ENCODE measurements at places on chromosomes 3 and 15.

- no peak for DNase-seq
These were observed 14.7 kb upstream of the AMOTL2 start for GRCh38 chr3:134388788-134389485.

GRCh38 chr15:70324001-70324974, 226.6 kb upstream of the TLE3 start:
- peak; percentile 82 for DNase-seq

- DNase-seq: no peak
These were observed 36.1 kb downstream of the TRAK1 start for GRCh38 chr3:42127226-42127625.

- no peak for DNase-seq
These were observed 25.9 kb upstream of the SPRED1 start for GRCh38 chr15:38226608-38227266.

- no peak for DNase-seq
These were observed 152.6 kb downstream of the GREM1 start for GRCh38 chr15:32870240-32871033.

GRCh38 chr15:89794627-89795241, 18.6 kb downstream of the MESP2 start:
- peak; percentile 34 for DNase-seq

DNA sequence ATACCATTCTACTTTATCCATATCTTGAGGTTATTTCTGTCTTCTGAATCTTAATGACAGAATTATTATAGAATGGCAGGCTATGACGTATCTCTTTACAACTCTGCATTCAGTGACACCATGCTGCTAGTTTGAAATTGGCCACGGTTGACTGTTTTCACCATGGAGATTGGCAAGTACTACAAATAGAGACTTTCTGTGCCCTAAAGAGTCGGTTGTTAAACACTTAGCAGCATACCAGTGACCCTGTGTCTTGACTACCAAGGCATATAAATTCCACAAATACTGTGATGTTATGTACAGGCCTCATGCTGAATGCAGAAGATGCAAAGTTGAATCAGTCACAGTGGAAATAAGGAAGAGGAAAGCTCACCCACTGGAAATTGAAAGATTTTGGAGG, 67.0 kb upstream of the CADPS start:
- DNase-seq: no peak

DNA sequence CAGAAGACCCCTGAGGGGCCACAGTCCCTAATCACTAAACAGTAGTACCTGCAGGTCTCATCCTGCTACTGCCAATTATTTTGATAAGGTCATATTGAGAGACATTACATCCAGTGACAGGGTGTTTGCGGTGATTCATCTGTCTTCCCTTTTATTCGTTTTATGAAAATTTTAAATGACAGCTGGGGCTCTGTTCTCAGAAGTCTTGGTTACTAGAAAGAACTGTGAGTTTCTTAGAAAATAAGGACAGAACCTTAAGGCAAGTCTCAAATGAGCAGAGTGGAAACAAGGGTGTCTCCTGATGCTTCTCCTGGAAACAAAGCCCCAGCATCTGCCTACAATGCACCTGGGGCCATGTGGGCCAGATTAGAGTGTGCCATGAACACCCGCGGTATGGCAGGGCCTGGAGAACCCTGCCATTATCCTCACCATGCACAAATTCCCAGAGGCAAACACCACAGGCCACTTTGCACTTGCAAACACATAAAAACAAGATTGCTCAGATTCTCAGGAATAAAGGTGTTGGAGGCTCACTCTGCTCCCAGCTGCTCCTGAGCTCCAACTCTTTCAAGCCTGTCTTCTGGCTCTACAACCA, 66.3 kb upstream of the IQSEC1 start:
- no peak for DNase-seq

DNA sequence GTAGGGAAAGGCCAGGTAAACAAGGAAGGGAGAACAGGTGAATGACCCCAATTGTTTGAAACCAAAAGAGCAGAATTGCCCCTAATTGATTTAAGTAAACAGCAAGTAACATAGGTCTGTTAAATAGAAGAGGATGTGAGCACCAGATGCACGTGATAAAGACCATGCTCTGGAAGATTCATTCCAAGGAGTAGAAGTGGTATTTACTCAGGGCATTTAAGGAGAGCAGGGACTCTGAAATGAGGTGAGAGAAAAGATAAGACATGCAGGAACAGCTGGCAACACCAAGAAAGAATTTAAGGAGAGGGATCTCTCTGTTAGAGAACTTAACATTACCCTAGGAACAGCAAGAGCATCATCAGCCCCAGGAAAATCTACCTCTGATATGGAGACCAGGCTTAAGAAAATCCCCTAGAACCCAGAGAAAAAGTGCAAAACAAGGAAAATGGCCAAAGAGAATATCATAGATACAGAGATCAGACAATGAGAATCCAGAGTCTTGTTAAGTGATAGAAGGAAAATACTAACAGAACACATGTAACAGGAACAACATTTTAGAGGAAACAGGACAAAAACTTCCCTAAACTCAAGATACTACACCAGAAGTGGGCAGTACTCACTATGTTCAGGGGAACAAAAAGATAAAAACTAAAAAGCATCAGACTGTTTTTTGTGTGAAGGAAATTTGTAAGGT, 6.4 kb downstream of the NUDT16 start:
- no peak for DNase-seq

DNA sequence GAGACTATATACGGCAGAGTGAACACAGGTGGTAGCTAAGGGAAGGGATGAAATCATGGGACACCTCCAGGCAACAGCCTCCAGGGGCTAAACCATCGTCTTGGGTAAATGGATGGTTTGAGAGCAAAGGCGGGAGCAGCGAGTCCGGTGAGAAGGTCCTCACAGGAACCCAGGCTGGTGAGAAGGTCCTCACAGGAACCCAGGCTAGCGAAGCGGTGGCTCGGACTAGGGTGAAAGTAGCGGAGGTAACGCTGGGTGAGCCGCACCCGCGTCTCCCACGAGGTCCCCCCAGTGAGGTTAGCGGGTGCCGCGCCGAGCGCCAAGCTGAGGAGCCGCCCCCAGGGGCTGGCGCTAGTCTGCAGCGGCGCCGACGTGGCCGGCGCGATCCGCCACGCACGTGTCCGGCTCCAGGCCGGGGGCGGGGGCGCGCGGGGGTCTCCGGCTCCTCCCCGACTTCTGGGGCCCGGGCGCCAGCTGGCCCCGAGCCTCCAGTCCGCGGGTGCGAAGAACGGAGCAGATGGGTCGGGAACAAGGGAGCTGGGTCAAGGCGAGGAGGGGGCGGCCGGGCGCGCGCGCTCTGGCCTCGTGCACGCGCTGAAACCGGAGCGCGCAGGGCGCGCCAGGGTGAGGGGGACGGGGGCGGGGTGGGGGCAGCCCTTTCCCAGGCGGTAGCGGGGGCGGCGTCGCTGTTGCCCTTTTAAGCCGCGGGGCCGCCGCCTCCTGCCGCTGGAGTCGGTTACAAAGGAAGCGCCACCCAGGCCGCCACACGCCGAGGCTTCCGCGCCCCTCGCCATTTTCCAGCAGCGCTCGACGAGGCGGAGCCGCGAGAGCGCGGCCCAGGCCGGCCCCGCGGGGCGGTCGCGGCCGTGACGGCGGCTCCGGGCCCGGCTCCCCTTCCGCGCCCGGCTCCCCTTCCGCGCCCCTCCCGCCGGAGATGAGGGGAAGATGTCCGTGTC, at the start of gene UBE2Q2:
UBE2Q2 (plus strand) TSS at position 726 of the 956 bp plus-strand sequence; CDS start at position 946, 220 bp downstream.
- DNase-seq: peak; percentile 75

- DNase-seq: no peak
These were observed 9.7 kb upstream of the HHATL start for GRCh38 chr3:42712344-42712648.

- no peak for DNase-seq
These were observed 29.4 kb downstream of the GPR176 start for GRCh38 chr15:39890621-39891020.

DNA sequence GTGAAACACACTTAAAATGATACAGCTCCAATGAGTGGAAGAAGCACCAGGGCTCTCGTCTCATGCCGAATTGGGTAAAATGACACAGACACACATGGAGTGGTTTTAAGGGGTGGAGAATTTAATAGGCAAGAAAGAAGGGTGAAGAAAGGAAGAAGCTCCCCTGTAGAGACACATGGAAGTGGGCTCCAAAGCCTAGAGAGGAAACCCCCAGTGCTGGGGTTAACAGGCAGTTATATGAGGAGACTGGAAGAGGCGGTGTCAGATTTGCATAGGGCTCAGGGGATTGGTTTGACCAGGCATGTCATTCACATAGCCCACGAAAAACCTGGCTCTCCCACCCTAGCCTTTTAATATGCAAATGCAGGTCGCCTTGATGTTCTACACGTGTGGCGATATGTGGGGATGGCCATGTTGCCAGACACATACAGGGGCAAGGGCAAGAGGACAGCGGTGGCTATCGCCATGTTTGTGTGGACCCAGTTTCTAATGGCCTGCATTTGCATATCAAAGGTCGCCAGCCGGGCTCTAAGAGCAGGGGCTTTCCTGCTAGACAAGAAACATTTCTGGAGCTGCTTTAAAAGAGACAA, 1.9 kb upstream of the DPH6 start:
- DNase-seq: no peak

DNA sequence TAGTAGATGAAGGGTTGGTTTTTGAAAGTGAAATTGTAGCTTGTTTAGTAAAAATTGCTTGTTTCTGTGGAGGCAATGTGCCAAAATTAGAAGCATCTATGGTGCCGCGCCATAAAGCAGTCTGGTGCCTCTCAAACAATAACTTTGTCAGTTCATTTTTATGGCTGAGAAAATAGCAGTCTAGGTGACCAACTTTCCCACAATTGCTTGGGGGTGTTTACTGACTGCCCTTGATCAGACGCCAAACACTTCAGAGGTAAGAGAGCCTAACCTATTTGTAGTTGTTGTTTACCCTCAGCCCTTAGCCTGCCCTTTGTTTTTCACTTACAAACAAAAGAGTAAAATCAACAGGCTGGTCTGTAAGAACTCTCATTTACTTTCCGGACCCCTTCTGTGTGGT, 174.5 kb downstream of the FNDC3B start:
- DNase-seq: no peak

- DNase-seq: no peak
These were observed 18.6 kb upstream of the AADAC start for GRCh38 chr3:151795276-151795675.

DNA sequence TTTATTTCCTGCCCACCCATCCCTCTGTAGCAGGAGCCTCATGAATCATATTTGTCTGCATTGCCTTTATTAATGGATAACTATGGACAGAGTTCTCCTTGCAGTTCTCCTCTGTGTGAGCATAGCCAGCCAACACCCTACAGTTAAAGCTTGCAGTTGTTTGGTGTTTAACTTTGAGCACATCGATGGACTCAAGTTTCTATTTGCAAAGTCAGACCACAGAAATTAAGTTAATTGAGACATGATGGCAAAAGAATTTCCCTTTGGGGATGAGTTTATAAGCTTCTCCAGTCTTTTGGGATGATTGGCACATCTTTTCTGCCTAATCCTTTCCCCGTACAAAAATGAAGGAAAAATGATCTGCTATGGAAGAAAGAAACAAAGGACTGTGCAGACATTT, 398.9 kb upstream of the THBS1 start:
- no peak for DNase-seq

DNA sequence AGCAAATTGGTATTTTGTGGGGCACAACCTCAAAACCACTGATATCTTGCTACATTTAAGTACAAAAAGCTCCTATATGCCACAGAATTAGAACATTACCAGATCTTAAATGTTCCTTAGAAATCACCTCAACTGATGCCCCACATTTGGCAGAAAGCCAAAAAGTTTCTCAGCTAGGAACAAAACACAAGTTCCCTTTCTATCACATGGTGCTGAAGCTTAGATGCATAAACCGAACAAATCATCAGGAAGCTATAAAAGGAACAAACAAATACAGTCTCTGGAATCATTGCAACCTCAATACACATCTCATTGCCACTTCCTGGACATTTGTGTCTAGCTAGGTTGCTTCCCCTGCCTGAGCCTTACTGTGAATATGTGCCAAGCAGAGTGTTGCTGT, 492.6 kb downstream of the LPP start:
- no peak for DNase-seq

GRCh38 chr3:133368371-133369067, 31.3 kb upstream of the BFSP2 start:
- DNase-seq: no peak

DNA sequence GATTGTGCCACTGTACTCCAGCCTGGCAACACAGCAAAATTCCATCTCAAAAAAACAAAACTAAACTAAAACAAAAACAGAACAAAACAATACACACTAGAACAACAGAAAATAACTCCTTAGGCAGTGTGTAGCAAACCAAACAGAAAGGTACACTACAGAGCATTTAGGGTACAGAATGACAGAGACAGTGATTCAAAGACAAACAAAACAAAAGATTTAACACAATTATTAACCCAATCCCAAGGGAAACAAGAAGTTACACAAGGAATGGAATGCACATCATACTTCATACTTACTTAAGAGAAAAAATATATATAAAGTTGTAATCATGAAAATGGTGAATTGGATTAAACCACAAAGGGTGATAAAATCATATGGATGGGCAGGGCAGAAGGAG, 12.9 kb downstream of the SLC25A20 start:
- no peak for DNase-seq

DNA sequence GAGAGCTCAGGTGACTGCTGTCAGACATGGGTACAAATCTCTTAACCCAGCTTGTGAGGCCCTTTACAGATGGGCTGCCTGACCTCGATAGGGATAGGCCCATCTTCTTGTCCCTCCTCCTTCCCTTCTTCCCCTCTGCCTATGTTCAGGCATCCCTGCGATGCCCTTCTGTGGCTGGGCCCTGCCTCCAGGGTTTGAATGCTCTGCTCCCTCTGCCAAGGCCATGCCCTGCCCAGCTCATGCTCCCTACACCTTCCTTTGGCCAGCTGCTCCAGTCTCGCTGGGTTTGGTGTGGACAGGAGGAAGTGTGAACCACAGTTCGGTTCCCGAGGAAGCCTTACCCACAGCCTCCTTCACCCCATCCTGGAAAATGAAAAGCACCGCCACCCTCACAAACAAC, 4.3 kb downstream of the FYCO1 start:
- DNase-seq: no peak

GRCh38 chr15:41782371-41783282, 8.3 kb downstream of the MAPKBP1 start:
- DNase-seq: no peak

DNA sequence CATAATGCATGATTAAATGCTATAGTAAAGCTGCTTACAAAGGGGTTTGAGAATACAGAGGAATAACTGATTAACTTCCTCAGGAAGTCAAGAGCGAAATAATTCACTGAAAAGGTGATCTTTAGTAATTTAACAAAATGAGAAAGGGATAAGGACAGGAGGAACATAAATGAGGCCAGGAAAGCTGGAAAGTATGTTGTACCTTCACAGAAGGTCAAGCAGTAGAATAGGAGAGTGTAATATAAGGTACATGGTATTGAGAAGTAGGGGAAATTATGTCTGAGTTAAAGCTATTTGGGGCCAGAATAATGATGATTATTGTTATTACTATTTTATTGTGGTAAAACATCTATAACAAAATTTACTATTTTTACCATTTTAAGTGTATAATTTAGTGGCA, 19.2 kb downstream of the GOLM2 start:
- DNase-seq: no peak

GRCh38 chr3:152315623-152316022, 46.9 kb downstream of the MBNL1 start:
- DNase-seq: no peak

DNA sequence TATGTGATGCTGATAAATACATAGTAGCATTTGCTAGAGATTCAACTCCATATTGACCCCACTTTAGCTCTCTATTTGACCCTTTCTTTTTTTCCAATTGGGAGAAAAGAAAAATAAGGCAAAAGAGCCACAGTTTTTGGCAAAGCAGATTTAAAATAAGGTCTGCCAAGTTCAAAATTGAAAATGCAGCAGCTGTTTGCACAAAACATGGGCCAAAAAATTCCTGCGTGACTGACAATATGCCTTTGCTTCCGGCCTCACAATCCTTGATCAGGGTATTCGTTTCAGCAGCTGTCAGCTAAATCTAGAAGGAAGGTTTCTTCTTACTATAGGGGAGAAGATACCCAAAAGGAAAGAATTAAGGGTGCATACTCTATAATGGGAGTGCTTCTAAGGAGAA, 563.5 kb upstream of the CCDC54 start:
- DNase-seq: peak; percentile 73
